ENCODE measurements at places on chromosomes 5 and 9.

DNA sequence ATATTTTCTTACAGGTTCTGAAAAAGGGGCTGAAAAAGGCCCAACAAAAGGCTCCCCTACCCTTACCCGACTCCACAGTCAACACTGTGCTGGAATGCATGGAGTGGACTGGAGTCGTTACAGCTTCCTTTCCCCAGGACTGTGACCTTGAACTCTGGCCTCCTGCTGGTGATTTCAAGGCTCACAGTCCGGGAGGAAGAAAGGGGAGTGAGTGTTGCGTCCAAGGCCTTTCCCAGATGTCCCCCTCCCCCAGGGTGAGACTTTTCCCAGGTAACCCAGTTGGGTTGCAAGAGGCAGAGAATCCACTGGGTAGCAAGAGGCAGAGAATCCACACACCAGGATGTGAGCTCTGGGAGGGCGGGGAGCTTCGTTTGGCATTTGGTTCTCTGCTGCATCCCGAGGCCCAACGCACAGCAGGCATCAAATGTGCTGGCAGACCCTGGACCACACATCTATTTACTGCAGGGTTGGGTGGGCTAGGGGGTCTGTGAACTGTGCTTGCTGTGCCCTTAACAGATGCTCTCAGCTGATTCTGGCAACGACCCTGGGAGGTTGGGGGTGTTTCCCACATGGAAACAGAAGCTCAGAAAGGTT, 37.5 kb downstream of the FABP6 start:
- no peak for DNase-seq

- DNase-seq = no peak
Observed at GRCh38 chr5:146059460-146060220, 45.7 kb downstream of the PLAC8L1 start.

DNA sequence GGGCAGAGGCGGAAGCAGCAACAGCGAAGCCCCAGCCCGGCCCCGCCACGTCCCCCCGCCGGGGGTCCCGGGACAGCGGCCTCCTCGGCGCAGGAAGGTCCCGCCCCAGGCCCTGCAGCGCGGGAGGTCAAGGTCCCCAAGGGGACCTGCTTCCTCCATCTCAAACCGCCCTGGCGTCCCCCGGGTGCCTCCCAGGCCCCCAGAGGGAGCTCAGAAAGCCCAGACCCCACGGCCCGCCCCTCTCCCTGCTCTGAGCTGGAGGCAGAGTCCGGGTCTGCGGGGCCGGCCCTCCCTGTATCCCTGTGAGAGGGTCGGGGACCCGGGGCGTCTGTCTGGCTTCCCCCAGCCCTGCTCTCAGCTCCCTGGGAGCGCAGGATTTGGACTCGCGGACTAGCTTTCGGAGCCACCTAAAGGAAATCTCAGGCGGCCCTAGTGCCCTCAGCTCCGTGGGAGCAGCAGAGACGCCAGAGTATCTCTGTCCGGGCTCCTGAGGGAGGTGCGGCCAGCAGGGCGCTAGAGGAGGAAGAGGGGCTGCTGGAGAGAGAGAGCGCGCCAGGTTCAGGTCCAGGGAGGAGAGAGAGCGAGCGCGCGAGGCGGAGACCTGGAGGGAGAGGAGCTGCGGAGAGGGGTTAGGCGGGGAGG, 30.7 kb downstream of the EXOC3 start:
- peak; percentile 29 for DNase-seq

- no peak for DNase-seq
Observed at GRCh38 chr9:89598926-89599325, 5.9 kb upstream of the GADD45G start.

DNA sequence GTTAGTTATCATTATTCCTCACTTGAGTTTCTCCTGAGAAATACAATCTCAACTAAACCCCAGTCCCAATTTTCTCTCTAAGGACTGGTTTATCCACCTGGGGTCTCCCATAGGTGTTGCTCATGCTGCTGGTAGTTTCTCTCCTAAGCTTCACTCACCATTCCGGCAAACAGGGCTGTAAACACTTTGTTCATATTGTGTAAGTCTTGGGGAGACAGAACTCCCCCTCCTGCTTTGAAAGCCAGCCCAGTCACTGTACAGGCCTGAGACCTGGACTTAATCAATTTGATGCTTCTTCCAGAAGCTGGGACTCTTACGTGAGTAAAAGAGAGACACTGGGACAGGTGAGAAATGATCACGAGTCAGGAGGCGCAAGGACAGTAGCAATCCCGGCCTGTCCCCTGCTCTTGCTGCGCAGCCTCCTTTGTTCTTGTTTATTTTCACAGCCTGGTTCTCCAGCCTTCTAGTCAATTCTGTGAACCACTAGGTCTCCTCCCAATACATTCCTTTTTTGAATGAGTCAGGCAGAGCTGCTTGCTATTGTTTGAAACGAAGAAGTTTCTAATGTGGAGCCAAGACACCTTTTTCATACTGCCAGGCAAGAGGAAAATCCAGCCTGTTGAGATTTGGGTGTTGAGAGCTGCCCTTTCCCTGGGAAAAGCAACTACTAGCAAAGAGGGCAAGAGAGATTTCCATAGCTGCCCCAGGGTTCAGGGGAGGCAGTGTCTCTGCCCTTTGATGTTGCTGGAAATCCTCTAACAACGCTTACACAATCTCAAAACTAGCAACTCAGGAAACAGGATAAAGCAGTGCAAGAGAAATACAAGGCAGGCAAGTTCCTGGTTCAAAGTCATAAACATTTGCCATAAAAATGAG, 9.2 kb upstream of the SHROOM1 start:
- no peak for DNase-seq

- no peak for DNase-seq
Observed at GRCh38 chr5:157306692-157307471, 41.0 kb downstream of the CYFIP2 start.

DNA sequence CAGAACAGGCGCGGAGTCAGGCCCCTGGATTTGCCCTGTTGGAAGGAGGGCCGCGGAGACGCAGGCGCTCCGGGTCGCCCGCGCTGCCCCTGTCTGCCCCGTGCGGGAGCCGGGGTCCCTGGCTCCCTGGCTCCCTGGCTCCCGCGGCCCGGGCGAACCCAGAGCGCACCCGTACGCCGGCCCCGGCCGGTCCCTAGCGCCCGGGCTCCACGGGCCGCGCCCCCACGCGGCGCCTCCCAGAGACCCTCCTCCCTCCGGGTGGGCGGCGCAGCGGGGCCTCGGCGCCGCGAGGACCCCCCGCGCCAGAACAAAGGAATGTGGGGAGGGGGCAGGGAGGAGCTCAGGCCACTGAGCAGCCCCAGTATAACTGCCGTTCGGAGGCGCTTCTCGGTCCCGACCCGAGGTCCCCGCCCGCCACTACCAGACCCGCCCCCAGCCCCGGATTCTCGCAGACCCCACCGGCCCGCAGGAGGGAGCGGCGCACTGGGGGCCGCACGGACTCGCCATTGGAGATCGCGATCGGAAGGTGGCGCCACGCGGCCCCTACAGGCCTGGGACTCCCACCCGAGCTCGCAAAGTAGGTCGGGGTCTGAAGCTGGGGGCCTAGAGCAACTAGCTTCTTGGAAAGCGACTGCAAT, 2.4 kb downstream of the NFIL3 start:
- DNase-seq = peak; percentile 29

GRCh38 chr9:110136802-110137201, 71.2 kb downstream of the C9orf152 start:
- DNase-seq = no peak

GRCh38 chr5:178595750-178596149, 5.6 kb upstream of the COL23A1 start:
- no peak for DNase-seq

- DNase-seq = no peak
Observed at GRCh38 chr9:75147638-75148037, 59.3 kb downstream of the OSTF1 start.

- DNase-seq = no peak
Observed at GRCh38 chr9:34628656-34629490, at the start of gene ARID3C. Gene ARID3C (minus strand): TSS chr9:34629066. CDS start chr9:34628014, 1,052 bp downstream.

GRCh38 chr9:16871336-16872151, 1.1 kb upstream of the BNC2 start:
- DNase-seq = no peak

DNA sequence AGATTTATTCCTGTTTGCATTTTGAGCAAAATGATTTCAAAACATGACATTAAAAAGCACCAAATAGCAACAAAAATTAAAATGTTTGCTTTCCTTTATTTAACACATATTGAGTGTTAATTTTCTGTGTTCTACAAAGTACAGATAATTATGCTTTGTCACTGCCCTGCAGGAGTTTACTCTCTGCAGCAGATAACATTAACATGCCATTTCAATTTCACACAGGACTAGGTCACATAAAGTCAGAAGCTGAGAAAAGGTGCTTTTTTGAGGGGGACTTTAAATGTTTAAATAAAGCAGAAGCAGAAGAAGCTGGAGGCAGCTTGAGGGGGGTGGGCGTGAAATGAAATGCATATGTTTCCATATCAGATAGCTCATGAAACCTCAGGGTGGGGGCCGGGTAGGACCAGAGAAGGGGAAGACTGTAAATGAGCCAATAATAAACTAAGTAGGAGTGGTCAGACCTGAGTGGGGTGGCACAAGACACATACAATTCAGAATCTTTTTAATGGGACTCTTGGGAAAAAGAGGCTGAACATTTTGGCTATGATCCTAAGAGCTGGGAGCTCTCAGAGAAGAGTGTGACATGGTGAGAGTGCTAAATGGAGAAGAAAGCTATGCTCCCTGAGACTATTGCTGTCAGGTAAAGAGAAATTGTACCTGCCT, 387.5 kb downstream of the FAM170A start:
- no peak for DNase-seq

DNA sequence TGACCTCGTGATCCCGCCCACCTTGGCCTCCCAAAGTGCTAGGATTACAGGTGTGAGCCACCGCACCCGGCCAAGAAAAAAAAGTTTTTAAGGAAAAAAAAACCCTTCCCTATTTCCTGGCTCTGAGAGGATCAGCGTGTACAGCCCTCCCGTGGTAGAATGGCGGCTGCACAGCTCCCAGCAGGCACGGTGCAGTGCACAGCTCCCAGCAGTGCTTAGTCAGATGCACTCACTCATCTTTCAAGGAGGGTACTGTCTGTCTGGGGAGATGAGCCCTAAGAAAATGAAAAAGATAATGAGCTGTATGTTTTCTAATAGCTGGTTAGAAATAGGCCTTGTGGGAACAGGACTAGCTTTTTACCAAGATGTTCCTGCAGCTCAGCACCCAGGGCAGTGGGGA, 36.7 kb upstream of the SLC2A8 start:
- DNase-seq = no peak

DNA sequence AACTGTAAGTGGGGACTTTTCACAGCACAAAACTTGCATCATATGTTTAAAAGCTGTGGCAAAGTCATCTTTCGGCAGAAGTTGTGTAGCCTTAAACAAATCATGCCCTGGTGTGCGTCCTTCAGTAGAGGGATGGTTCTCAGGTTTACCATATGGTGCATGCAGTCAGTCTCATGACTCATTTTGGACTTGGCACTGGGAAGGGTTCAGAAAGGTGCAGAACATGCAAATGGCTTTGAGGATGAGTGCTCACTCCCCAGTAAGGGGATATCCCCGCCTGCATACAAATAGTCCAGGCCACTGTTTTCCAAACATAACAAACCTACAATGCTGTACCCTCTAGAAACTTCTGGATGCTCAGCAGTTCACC, 260.3 kb downstream of the NDUFS4 start:
- DNase-seq = no peak

DNA sequence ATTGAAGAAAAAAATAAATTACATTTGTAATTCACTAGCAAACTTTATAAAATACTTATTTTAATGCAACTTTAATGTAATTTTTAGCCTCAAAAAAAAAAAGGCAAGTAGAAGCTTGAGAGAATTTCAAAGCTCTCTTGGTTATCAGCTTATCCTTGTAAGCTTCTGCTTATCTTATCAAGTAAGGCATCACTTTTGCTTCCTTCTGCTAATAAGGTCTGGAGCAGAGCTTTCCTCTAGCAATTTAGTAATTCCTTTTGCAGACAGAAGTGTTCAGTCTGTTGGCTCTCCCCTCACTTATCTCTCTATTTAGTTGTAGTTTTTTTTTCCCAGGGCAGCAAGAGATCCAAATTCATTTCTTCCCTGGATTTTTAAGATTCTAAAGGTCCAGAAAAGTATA, 525.0 kb downstream of the ISL1 start:
- no peak for DNase-seq

- no peak for DNase-seq
Observed at GRCh38 chr9:69740872-69741505, 18.8 kb downstream of the PTAR1 start.

- DNase-seq = no peak
Observed at GRCh38 chr5:91072881-91073280, 310.2 kb downstream of the ARRDC3 start.

DNA sequence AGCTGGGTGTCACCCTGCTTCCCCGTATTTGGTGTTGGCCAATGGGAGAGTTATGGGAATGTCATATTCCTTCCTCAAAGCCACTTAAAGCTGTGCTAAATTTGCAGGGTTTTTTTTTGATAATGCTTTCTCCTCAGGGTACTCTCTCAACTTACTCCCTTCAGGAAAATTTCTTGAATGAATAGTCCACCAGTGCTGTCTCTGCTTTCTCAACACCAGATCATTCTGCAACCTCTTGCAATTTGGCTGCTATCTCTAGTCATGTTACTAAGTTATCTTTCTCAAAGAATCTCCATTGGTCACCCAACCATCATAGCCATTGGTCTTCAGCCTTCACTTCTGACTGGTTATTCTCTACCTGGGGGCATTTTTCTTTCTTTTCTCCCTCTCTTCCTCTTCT, 13.4 kb upstream of the TNFAIP8 start:
- DNase-seq = no peak

- DNase-seq = no peak
Observed at GRCh38 chr5:96835791-96836191, 28.0 kb upstream of the ERAP1 start.

DNA sequence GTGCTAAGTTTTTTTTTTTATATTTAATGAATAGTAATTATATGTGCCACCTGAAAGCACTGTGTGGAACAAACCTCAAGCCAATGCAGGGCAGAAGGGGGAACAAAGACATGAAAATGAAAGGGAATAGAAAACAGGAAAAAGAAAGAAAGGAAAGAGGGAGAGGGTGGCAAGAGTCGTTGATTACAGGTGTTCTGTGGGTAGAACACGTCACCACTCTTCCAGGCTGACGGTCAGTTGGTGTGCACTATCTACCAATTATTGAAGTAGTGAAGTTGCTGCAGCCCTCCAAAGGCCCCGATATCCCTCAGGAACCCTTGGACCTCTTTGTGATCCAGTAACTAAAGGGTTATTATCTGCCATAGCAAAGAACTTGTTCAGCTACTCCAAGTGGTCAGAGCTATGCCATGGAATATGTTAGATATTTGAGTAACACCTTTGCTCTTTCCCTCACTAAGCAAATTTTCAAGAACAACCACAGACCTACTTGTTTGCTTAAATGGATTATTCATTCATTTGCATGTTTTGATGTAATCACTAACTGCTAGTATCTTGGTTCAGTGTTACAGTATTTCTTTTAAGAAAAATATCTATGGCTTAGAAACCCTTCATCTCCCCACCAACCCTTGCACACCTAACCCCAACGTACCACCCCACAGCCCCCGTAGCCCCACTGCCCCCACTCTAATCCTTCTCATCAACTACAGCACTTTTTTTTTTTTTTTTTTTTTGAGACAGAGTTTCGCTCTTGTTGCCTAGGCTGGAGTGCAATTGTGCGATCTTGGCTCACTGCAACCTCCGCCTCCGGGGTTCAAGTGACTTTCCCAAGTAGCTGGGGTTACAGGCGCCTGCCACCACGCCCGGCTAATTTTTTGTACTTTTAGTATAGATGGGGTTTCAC, 31.3 kb downstream of the FYB1 start:
- DNase-seq = no peak
